ENCODE measurements at places on chromosomes 2 and 18.

GRCh38 chr2:240819858-240820606 is at the start of gene KIF1A:
Gene KIF1A (minus strand): TSS chr2:240820219. CDS start chr2:240797752, 22,467 bp downstream.
- peak; percentile 80 for DNase-seq

- DNase-seq = no peak
Observed at GRCh38 chr18:52723550-52723970, 383.6 kb downstream of the DCC start.

DNA sequence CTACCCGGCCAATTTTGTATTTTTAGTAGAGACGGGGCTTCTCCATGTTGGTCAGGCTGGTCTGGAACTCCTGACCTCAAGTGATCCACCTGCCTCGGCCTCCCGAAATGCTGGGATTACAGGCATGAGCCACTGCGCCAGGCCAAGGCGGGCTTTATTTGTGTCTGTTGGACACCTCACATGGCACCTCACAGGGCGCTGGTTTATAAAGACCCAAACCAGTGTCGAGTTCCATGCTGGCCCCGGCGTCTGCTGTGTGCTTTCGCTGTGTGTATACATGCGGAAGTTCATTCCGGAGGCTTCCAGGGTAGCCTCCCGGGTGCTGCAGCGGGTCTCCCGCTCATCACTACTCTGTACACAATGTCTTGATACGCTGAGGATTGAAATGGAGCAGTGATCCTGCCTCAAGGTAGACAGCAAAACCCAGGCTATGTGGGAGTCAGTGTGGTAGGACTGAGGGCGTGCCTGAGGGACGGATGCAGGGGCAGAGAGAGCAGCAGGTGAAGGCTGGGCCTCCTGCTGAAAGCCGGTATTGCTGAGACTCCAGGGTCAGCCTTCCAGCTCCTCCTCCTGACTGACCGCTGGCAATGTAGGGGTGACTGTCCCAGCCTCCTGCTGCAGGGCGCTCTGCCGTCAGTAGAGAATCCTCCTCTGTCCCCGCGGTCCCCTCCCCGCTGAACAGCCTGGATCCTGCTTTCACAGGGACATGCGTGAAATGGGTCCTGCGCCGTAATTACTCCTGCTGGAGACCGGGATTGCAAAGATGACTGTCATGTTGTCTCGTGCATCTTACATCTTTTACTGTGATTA is 22.7 kb downstream of the LDLRAD4 start:
- DNase-seq = no peak

GRCh38 chr2:194494401-194494800 is 1162.6 kb upstream of the SLC39A10 start:
- DNase-seq = peak; percentile 46

DNA sequence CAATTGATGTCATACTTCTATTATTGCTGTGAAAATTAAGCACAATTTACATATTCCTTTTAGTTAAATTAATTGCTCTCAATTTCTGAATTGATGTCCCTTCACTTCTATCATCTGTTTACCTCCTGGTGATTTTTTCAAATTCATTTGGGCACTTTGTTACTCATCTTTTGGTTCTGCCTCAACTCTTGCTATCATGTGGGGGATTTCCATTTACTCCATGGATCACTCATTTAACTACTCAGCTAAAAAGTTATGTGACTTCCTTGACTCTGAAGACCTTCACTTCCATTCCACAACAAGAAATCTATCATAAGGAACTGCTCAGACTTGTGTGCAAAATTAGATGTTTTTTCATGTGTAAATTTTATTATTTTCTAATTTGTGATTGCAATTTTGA is 126.2 kb downstream of the EHBP1 start:
- DNase-seq = no peak

- no peak for DNase-seq
Observed at GRCh38 chr2:107807988-107808387, 18.7 kb upstream of the RGPD4 start.

DNA sequence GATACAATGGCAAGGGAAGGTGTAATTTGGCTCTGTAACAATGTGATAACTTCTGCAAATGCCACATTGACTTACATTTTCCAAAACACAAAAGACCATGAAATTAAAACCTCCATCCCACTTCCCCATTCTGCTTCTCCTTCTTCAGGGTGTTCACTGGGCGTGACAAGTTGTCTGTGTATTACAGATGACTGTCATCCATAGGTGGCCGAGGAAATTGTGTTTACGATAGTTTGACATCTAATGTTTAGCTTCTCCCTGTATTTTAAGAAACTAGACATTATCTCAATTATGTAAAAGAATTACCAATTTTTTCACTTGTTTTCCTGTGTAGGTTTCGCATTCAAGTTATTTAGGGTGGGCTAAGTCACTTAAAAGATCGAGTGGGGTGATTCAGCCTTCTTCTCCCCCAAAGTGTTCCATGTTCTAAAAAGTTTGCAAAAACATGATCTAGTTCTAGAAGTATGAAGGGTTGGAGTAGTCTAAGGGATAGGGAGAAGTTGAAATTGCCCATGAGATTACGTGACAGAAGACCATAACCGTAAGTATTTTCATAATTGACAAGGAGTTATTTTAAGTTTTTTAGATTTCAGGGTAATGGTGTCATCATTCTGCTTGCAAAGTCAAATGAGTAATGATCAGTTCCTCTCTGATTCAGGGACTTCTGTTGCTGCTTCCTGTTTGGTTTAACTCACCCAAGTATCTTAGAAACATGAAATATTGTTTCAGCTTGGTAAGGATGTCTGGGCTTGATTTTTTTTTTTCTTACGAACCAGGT is 25.2 kb upstream of the CYTIP start:
- DNase-seq = no peak

DNA sequence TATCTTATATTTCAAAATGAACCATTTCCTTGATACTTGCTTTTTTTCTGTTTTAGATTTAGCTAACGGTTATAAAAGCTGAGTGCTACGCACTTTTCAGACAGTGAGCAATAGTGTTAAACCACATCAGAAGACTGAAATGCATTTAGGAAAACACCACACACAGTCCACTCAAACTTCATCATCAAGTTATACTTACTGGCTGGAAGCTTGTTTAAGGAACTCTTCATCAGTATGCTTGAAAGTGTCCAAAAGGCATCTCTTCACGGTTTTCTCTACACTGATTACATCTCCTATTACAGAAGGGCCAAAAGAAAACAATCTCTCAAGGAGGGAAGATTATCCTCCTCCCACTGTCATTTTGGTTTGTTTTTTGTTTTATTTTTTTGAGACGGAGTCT is 19.7 kb downstream of the ILKAP start:
- DNase-seq = no peak

GRCh38 chr18:65073060-65073550 is 677.7 kb upstream of the CDH7 start:
- no peak for DNase-seq

DNA sequence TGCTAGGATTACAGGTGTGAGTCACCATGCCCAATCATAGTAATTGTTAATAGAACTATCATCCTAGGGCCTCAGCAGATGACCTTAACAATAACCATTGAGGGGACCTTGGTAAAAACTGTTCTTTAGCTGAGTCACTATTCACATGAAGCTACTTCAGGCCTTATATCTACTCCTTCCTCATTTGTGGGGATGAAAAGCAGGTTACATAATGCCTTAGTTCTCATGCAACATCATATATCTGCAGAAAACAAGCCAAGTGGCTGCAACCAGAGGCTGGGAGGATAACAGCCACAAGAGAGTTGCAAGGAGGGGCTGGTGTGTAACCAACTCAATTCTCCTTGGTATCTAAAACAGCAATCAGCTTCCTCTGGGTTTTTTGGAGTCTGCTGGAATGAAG is 445.4 kb downstream of the NBAS start:
- no peak for DNase-seq

Data from NCI-H446 (cell line).